NT2/D1 (cell line): ENCODE measurements at places on chromosomes 11 and 22.

- DNase-seq, result no peak
These were observed 18.5 kb upstream of the FEZ1 start for GRCh38 chr11:125514336-125515101.

DNA sequence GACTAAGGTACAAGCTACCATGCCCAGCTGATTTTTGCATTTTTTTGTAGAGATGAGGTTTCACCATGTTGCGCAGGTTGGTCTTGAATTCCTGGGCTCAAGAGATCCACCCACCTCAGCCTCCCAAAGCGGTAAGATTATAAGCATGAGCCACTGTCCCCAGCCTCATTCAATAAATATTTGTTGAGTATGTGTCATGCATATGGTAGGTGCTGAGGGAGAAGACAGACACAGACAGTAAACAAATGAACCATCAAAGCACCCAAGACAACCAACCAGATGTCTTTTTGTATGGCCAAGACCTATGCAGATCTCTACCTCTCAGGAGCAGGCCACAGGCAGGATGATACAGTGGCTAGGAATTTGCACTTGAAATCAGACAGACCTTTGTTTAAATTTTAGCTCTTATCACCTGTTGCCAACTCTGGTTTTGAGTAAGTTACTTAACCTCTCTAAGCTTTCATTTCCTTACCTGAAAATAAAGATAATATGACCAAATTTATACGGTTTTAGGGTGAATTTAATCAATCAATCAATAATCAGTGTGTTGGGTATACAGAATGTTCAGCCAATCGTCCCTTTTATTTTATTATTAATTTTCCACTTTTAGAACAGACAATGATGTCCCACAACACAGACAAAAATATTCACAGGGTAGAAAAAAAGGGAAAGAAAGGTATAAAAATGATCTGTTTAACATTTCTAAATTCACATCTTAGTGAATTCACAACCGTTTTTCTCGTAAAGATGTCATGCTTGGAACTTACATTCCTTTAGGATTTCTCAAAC, 128.2 kb downstream of the SGSM3 start:
- DNase-seq, result peak; percentile 20

DNA sequence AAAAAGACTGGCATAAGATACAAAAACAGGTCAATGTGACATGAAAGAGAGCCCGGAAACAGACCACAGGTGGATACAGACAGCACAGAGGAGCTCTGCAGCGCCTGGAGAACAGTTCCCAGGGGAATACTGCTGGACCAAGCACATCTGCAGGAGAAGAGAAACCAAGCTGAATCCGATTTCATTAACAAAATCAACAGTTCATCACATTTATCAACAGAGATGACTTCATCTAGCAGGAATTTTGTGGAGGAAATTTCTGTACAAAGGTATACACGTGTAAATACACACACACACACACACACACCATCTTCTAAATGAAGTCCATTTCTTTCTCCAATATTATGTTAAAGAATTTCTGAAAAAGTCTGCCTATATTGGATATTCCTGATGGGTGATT, 17.1 kb downstream of the YPEL1 start:
- no peak for DNase-seq

- DNase-seq, result no peak
These were observed 10.5 kb upstream of the PHOX2A start for GRCh38 chr11:72254299-72254993.

GRCh38 chr22:34800260-34800980, 265.5 kb upstream of the ISX start:
- DNase-seq, result no peak

DNA sequence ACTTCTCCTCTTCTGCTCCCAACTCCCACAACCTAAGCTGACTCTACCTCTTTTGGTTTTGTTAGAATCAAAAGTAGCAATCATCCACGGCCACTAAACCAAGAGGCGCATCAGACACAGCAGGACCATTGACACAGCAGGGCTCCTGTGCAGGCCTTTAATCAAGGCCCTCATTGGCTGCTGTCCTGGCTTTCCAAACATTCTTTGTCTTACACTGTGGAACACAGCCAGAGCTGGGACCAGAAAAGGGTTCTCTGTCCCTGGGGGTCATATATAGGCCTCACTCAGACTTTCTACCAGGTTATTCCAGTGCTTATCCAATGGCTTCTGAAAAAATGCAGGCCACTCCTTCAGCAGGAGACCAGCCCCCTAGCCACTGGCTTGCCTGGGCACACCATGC, 212.7 kb upstream of the NTM start:
- no peak for DNase-seq

DNA sequence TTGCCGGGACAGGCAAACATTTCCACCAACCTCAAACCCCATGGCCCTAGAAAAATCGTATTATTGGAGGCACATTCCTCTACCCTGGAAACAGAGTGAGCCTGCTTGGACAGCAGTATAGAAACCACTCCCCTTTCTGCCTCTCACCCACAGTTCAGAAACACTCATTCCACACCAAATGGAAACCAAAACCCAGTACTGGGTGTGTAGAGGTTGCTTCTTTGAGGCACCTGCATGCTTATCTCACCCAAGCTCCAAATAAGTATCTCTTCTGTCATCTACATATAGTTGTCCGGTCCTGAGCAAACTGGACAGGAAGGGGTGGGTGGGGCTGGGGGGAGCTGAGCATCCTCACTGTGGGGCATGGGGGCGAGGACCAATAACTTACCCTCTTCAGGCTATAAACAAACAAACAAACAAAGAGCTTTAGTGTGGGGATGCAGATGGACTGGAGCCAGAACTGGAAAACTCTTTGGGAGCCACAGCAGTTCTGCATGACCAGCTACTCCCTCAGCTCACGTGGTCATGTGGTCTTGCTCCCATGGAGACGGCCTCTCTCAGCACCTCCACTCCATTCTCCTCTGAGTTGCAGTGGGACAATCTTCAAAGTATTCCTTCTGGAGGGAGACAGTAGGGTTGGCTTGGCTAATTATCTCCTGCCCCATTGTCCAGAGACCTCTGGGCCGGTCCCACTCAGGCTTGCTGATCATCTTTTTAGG, 1.0 kb upstream of the PLAAT2 start:
- no peak for DNase-seq

DNA sequence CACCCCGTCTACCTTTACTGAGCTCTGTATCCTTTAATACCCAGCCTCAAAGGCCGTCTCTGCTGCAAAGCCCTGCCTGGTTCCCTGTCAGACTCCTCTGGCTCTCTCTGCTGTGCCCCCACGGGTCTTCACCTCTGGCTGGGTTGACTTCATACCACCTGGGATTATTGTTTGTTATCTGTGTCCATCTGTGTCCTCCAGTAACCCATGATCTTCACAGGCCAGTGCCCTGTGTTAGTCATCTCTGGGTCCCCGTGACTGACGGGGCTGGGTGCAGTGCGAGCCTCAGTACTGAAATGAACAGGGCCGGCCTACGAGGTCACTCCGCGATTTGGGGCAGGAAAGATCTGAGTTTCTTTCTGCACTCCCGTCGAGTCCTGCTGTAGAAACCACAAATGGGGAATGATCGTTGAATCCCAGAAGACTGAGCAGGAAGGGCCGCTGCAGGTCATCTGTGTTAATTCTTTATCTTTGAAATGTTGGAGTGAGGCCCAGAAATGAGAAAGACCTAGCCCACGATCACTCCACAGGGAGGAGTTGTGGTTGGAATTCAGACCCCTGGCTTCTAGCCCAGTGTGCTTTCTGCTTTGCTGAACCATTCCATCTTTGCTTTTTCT, 12.3 kb upstream of the TUB start:
- DNase-seq, result no peak

DNA sequence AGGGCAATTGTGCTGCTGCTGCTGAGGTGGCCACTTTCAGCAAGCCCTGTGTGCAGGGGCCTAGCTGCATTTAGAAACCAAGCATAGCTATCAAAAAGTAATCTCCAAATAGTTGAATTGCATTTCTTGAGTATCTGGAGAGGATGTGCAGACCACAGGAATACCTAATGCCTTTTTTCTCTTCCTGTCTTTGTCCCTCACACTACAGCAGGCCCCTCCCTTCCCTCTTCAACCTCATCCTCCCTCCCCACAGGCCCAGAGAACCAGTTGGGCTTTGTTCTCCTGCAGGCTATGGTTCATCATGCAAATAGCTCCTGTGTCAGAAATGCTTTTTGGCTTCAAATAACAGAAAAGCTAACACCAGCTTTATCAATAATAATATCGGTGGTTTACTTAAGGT, 47.7 kb downstream of the DKK3 start:
- DNase-seq, result no peak

GRCh38 chr11:13238879-13239514, 38.6 kb upstream of the BMAL1 start:
- DNase-seq, result no peak

- peak; percentile 66 for DNase-seq
These were observed 555.8 kb downstream of the BUD13 start for GRCh38 chr11:116217006-116217405.

- DNase-seq, result no peak
These were observed 133.7 kb downstream of the CTTN start for GRCh38 chr11:70532066-70532440.

GRCh38 chr11:69392104-69392653, 89.3 kb upstream of the LINC01488 start:
- no peak for DNase-seq

- no peak for DNase-seq
These were observed 1486.7 kb downstream of the FAM181B start for GRCh38 chr11:81246941-81247340.

GRCh38 chr11:125092669-125093068, 18.8 kb downstream of the TMEM218 start:
- no peak for DNase-seq

DNA sequence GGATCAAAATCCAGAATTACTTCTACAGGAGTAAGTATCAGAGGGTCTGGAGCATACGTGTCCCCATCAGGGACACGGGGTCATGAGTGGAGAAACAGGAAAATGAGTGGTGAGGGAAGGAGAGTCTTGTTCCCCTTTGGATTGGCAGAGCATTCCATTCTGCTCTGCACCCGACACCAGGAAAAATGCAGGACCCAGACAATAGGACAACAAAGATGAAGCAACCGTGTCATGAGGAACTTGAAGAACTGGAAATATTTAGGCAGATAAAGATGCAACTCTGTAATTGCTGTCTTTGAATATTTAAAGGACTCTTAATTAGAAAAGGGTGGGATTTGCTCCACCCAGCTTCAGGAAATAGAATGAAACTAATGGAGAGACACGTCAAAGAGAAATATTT, 89.0 kb upstream of the BLID start:
- no peak for DNase-seq

DNA sequence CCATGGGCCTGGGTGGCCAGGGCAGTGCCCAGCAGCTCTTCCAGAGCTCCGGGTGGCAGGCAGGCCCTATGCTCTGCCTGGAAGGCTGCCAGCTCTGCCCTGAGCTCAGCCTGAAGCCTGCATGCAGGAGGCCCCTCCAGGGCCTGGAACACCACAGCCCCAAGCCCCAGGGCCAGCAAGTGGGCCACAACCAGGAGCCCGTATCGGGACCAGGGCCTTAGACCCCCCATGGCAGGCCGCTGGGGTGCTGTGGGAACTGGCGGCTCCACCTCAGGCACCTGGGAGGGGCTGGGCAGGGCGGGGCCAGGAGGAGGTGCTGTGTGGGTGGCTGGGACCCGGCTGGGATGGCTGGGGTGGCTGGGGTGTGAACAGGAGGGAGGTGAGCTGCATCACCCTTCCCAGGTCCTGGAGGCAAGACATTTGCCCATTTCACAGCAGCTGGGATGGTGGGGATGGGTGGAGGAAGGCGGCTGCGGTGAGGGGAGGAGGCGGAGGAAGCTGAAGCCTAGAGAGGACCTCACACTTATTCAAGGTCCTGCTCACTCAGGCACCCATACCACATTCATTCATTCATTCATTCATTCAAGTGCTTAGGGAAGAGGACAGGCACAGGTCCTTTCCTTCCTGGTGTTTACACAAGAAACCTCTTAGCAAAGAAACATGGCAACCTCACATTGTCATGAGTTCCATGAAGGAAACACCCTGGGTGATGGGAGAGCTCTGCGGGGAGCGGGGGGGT, at the start of gene KCNK7:
Gene KCNK7 (minus strand): TSS at position 258 of the 739 bp plus-strand sequence. CDS start 28 bp downstream, at position 230.
- DNase-seq, result no peak

DNA sequence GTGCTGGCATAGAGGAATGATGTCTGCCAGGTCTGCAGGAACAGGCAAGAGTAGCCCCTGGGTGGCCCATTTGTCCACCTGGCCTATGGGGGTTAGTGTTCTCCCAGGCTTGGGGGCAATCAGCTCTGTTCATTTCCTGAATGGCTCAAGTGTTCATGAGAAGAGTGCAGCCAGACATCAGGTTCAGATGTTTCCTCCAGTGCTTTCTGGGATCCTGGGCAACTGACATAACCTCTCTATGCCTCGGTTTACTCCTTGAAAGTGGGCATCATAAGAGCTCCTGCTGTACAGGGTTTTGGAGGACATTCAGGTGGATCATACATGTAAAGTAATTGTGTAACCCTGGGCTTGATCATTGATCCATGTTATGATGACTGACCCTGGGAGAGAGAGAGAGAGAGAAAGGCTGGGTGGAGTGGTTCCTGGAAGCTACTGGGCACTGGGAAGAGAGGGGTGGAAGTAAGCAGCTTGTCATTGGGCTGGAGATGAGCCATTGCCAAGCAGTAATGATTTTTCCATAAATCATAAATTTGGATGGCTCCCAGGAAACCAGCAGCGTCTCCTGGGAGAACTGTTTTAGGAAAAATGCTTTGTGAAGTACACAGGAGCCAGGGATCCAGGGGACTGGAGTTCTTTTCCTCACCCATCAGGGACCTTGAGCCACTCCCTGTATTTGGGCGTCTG, 30.2 kb upstream of the ACCSL start:
- DNase-seq, result no peak

GRCh38 chr11:128575961-128576350, 11.4 kb downstream of the ETS1 start:
- DNase-seq, result no peak

DNA sequence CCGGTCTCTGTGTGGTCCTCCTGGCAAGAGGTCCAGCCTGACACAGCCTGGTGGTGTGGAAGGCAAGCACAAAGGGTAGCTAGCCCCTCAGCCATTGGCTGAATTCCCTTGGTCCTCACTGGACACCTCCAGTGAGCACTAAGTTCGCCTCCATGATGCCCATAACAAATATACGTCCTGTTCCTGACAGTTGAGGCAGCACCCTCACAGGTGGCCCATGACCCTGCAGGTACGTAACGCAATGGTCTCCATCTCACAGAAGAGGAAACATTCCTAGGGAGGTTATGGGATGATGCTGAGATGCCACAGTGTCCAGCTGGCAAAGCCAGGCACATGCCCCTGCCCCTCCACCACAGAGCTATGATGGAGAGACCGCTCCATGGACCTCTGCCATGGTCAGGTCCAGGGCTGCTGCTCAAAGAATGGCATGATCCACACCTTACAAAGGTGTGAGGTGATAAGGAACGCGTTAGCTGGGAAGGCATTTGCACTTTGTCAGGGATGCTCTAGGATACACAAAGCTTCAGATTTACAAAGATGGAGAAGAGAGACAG, 1.4 kb upstream of the GNAZ start:
- DNase-seq, result no peak
